NCI-H1092 (cell line): ENCODE measurements at places on chromosomes 3 and 15.

DNA sequence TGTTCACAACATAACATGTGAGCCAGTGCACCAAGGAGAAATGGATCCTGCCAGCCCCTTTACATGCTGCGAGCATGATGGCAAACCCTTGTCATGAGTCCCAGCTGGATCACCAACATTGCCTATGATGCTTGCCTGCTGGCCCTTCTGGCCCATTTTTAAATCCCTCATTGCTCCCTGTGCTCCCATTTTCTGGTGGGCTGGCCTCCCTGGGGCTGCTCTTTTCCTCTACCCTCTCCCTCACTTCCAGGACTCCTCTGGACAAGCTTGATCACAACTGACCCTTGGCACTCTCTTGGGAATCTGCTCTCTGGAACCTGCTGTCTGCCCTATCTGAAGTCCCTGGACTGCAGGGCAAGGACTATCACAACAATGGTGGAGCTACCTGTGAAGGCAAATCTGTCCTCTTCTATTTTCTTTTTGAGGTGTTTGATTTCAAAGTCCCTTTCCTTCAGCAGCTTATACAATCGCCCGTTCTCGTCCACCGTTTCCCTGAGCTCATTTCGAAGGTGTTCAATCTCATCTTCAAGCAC is 16.3 kb downstream of the CCDC13 start:
- DNase-seq: no peak

- peak; percentile 12 for DNase-seq
Observed at GRCh38 chr15:96345560-96346399, 15.3 kb downstream of the NR2F2 start.

DNA sequence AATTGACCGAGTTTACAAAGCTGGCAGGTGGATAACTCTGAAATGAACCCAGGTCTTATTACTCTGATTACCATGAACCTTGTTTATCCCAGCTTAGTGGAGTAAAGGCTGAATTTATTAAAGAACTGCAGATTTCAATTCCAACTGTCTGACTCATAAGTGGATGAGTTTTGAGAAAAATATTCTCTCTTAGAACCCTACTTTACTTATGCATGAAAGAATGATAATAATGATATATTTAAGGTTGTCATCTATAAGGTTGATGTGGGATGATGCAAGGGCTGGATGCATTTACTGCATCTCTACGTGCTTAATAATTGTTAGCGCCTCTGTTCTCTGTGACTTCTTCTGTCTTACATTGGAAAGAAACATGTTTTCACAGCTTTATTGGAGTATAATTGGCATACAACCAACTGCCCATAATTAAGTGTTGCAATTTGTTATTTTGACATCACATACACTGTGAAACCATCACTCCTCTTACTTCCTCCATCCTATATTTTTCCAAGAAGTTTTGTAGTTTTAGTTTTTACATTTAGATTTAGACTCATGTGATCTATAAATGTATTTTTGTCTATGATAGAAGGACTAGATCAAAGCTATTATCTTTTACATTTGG is 771.2 kb upstream of the ARRDC4 start:
- no peak for DNase-seq

DNA sequence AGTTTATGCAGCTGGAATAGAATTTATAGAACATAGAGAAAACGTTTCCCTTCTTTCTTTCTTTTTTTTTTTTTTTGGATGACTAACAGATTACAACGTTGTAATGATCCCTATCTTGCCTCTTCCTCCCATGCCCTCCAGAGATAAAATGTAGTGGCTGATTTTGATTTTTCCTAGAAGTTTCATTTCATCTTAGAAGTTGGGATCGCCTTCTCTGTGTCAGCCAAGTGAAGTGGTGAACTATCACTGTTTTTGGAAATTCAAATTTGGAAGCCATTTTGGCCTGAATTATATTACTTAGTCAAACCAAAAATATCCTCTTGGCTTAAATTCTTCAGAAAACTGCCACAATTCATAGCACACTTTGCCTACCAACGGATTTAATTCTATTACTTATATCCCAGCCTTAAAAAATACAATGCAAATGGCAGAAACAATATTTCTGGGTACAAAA is 1025.5 kb upstream of the NR2F2 start:
- DNase-seq: no peak

DNA sequence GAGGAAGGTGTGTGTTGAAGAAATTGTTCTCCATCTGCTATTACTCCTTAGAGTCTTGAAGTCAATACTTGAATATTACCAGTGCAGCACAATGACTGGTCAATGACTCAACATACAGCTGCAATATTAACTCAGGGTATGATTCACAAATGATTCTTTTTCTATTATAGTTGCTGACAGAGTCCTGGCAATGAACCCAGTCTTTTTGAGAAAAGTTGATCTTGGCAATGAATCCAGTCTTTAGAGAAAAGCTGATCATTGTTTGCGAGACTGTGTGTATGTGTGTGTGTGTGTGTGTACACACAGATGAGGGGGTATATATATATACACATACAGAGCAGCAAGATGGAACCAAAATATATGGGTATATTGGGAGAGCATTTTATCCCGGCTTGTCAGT is 315.1 kb downstream of the ZNF385D start:
- no peak for DNase-seq

DNA sequence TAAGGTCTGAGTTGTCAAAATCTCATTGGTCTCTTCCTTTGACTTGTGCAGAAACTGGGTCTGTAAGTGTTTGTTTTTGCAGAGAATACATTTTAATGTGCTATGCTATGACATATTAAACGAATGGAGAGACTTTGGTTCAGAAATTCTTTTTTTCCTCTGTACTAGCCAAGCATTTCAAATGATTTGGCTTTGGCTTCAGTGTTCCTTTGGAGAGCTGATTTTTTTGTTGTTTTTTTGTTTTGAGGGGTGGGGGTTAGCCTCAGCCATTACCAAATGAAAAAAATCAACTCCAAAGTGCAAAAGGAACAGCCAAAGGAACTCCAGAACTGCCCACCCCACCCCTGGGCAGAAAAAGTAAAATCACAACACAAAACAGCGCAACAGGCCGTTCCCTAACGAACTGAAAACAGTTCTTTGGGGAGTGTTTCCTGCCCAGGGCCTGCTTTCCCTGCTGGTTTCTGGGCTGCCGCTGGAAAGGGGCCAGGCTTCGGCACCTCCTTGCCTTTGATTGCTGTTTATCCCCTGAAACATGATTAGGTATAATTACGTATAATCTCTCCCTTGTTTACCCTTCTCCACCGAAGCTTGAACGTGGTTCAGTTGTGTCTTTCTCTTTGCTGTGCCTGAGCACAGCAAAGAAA is 57.6 kb upstream of the NEO1 start:
- peak; percentile 17 for DNase-seq

GRCh38 chr15:56992725-56993124 is 74.3 kb downstream of the TCF12 start:
- DNase-seq: no peak

DNA sequence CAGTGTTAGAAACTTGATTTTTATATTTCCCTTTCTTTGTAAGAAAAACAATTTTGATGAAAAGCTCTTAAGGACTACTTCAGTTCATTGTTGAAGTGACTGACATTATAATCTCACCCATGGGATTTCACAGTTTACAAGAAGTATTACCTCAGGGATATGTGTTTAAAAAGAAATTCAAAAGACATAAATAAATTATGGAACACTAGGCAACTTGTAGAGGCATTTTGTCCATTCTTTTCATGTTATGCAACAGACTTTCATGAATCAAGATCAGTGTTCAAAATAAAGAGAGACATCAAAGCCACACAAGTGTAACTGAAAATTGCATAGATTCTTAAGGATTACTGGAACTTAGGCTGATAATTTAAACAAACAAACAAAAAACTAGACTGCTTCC is 196.8 kb upstream of the AGTR1 start:
- DNase-seq: no peak

DNA sequence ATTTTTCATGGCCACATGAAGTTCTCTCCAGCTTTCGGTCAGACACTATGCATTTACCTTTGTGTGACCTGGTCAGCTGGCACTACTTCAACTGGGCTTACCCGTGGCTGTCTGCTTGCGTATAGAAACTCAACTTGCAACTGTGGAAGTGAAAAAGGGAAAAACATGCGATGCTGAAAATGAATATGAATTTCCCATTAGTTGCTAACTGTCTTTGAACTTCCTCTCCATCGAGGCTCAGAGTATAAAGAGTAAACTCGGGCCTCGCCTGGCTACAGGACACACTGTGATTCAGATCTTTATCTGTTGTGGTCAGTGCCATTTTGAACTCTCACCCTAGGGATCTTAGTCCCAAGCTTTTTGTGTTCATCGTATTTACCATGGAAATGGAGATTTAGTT is 26.8 kb downstream of the NFKBIZ start:
- no peak for DNase-seq

DNA sequence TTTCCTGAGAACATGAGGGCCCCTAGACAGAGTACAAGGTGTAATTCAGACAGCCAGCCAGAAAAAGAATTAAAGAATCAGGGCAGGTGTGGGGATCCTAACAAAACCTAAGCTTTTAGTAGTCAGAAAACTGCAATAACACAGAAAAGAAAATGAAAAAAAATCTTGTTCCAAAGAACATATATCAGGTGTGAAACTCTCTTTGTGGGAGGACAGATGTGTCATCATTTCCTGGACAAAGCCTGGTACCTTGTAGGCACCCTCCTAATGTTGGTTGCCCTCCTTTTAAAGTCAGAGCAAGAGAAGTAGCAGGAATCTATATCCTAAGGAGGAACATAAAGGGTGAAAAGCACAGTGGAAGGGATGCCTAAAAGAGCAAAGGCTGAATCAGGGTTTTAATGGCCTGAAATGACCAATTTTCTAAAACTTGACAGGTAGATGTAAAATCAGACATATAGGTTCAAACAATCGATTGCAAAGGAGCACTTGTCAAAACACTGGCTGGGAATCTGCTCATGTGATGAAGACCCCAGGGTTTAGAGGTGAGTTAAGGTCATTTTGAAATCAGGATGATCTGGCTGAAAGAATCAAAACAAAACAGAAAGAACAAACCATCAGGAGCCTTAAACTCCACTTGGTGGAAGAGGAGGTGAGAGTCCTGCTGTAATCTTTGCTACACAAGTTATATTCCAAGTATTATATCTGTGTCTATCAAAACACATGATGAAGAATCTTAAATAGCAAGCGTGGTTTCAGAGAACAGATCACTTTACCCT is 54.9 kb downstream of the TGFBR2 start:
- DNase-seq: no peak

DNA sequence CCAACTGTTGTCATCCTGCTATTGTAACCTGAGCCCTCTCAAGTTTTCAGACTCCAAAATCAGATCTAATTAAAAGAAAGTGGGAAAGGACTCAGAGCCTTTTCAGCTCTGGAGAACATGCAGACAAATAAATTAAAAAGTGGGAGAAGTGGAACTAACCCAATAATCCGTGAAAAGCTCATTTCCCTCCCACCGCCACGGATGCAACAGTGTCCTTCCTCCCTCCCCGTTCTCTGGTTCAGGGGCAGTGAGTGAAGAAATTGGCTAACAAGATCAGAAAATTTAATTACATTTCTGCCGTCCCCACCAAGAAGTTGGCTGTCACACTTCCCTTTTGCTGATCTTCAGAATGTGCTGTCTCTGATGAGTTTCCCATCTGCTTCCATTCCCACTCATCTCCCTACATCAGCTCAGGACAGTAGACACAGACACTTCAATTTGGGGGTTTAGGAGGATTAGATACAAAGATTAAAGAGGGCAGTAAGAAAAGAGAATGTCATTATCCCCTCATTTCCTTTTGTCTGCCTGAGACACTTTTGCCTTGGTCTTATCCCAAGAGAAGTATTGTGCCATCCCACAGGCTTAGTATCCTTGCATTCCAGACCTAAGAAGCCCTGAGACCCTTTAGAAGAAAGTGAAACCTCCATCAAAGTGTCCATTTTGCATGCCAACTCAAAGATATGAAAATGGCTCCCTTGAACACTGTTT is 335.7 kb upstream of the PPP2R3A start:
- no peak for DNase-seq

DNA sequence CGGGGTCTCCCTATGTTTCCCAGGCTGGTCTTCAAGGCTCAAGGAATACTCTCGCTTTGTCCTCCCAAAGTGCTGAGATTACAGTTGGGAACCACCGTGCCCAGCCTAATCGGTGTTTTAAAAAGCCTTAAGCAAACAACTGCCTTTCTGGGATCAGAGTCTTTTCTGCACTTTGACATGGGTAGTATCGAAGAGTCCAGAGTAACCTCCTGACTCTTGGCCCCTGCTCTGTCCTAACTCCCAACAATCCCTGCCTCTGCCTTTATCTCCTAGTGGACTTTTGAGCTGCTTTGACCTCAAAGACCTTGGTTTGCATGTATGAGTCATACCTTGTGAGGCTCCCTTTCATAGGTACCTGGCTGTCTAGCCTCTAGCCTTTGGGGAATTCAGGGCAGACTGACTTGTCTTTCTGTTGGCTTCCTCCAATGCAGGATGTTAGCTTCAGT is 21.0 kb upstream of the HACD2 start:
- no peak for DNase-seq

DNA sequence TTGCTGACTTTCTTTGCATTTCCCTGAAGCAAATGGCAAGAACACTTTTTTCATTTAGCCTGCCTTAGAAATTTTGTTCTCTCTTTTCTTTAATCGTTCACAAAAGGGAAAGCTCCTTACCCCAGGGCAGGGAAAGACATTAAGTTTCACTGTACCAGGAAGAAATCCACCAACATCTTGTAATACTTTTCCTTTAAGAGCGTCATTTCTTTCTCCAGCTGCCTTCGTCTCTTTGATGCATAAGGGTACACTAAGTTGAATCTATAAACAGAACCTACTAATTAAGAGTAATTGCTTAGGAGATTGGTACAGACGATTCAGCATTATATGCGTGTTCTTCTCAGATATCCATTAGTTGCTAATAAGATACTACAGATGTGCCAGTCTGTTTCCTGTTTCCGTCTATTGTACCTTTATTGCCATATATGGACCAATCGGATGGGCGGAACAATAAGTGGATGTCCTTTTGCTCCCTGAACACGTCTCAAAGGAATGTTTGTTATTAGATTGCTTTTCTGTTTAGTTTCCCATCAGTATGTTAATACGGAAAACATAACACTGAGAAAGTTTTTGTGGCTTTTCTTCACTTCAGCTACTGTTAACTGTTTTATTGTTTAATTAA is 276.7 kb upstream of the RARB start:
- DNase-seq: no peak

DNA sequence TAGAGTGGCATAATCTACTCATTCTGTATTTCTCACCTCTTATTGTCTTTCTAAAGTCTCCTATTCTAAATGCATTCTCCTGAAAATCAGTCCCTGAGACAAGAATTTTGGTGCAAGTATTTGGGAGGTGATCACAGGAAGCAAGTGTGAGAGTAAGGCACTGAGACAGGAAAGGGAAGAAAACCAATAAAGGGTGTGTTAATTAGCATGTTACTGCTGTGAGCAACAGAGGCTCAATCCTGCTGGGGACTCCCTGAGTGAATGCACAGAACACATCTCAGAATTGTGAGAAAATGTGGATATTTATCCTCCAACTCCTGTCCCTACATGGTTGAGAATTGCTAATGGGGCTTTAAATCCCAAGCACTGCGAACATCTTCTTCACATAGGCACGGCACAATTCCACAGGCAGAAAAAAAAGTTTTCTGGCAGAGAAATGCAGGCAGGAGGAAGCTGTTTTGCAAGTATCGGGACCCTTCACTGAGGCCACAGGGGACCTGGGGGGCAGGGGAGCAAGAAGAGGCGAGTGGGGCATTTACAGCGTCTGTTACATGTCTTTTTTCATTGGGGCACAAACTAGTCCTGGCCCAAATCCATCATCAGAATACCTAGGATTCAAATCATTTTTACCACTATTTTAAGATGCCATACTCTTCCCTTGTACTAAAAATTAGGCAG is 27.2 kb upstream of the STT3B start:
- no peak for DNase-seq

GRCh38 chr3:175617247-175617646 is 758.1 kb downstream of the NAALADL2 start:
- no peak for DNase-seq

- no peak for DNase-seq
Observed at GRCh38 chr15:94804613-94805012, 573.3 kb downstream of the MCTP2 start.
